ENCODE measurements at places on chromosomes 13 and 19.

- no peak for DNase-seq
Measured at GRCh38 chr13:51841732-51842131, 3.2 kb downstream of the TMEM272 start.

DNA sequence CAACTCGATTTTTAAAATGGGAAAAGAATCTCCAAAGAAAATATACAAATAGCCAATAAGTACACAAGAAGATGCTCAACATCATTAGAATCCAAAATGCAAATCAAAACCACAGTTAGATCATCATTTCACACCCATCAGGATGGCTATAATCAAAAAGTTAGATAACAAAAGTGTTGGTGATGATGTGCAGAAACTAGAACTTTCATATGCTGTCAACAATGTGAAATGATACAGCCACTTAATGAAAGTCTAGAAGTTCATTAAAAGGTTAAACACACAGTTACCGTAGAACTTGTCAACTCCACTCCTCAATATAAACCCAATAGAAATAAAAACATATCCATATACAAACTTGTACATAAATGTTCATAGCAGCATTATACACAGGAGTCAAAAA, 11.8 kb downstream of the ZC3H13 start:
- no peak for DNase-seq

DNA sequence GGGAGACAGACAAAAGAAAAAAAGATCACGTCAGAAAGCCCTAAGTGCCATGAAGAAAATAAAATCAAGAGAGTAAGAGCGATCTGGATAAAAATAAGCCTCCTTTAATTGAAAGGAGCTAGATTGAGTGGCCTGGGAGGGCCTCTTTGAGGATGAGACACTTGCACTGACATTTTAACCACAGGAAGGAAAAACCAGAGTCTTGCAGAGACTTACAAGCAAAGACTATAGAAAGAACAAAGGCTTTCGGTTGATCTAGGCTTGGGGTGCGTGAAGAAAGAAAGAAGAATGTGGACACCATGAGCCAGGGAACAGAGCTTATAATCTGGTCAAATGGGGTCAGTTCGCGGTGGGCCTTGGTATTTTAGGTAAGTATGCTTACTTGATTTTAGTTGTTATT, 342.7 kb downstream of the COG6 start:
- DNase-seq, result no peak

- DNase-seq, result no peak
Measured at GRCh38 chr13:65595916-65596315, 1634.2 kb downstream of the PCDH9 start.

DNA sequence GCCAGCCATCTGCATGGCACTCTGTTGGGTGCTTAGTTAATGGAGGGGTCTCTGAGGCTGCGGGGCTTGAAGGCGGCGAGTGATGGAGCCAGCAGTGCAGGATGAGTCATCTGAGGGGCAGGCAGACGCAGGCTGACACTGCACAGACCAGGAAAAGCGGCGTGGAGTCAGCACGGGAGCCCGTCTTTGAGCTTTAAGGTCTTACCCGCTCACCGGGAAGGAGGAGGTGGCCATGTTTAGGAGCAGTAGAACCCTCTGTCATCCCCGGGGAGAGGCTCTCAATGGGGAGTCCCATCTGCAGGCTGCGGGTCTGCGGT, 13.1 kb downstream of the NAXD start:
- no peak for DNase-seq
